Cardiac ventricle fibroblast (primary cell): ENCODE measurements at places on chromosomes 7 and 10. TPM values are rescaled to one million over a fixed set of nuclear protein-coding genes. Genes with fewer than 3 reads are reported as not detected.

SEMA3A gene
- total RNA-seq = 0.34 and 0.69 TPM in 2 replicates

GIMAP5 gene
- 0.15 and 1.4 TPM in 2 replicates for total RNA-seq

IDI2 gene
- not detected in 2 replicates for total RNA-seq

GIMAP8 gene
- total RNA-seq = 0.62 and 0.64 TPM in 2 replicates

C10orf53 gene
- not detected in 2 replicates for total RNA-seq

EBF3 gene
- total RNA-seq = 22.8 and 25.3 TPM in 2 replicates

VSTM4 gene
- total RNA-seq = 5.1 and 5.3 TPM in 2 replicates

PLEKHA1 gene
- 13.7 and 14.7 TPM in 2 replicates for total RNA-seq

SLC25A13 gene
- 14.5 and 17.0 TPM in 2 replicates for total RNA-seq

TEX47 gene
- not detected in 2 replicates for total RNA-seq

PDZD7 gene
- total RNA-seq = 0.06 and 1.4 TPM in 2 replicates

LRRC18 gene
- total RNA-seq = not detected in 2 replicates

CTAGE4 gene
- 0.44 TPM in 1 of 2 replicates, not detected in the other for total RNA-seq

TRPV5 gene
- total RNA-seq = not detected in 2 replicates

UPK3BL2 gene
- 0.54 and 3.1 TPM in 2 replicates for total RNA-seq

GNAT3 gene
- not detected in 2 replicates for total RNA-seq

DIP2C gene
- 10.2 and 11.3 TPM in 2 replicates for total RNA-seq
